ENCODE measurements at places on chromosomes 3 and 15. TPM values are rescaled to one million over a fixed set of nuclear protein-coding genes. Genes with fewer than 3 reads are reported as not detected.

DNA sequence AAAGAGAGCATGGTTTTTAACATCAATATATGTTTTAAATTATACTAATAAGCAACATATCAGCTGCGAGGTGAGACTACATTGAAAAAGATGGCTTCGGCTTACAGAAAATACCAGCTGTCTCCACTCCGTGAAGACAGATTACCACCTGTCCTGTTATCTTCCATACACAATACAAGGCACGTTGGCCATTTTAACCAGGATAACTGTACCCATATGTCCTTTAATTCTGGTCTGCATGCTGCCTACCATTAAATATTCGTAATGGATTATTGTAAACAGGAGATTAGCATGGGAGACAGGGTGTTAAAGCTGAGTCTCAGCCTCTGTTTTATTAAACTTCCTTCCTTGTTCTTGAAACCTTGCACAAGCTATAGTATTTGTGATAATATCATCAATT lies 855.5 kb downstream of the ROBO1 start:
- DNase-seq = no peak

GRCh38 chr15:92158426-92158825 lies 235.3 kb upstream of the ST8SIA2 start:
- no peak for DNase-seq

DNA sequence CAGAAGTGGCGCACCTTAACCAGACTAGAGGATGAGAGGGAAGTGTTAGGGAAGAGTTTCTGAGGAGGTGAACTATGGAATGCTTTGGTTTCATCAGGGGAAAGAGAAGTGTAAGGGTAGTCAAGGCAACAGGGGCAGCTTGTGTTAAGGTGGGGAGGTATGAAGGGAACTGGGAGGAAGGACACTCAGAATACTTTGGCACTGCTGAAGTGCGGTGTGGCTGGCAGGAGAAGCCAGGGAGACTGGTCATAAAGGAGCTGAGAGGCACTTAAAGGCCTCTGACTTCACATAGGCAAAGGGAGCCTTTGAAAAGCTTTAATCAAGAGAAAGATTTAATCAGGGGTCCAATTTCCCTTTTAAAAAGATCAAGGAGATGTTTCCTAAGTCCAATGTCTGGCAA lies 129.0 kb downstream of the ERC2 start:
- no peak for DNase-seq

DNA sequence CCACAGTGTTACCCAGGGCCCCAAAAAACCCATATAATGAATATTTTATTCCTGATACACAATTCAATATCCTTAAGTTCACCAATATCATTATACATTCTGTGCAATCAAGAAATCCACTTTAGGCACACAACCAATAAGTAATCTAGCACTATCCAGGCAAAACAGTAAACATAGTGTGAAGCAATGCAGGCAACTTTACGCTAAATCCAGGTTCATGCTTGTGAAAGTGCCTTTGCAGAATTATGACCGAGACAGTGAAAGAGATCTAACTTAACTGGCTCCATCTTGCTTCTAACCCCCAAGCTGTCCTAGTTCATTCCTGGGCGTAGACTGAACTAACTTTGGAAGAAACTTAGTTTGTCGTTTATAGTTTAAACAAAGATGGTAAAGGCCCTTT lies 34.2 kb upstream of the INO80 start:
- no peak for DNase-seq

LYZL4 gene
- total RNA-seq = not detected

STARD9 gene
- 7.4 TPM for total RNA-seq

DNA sequence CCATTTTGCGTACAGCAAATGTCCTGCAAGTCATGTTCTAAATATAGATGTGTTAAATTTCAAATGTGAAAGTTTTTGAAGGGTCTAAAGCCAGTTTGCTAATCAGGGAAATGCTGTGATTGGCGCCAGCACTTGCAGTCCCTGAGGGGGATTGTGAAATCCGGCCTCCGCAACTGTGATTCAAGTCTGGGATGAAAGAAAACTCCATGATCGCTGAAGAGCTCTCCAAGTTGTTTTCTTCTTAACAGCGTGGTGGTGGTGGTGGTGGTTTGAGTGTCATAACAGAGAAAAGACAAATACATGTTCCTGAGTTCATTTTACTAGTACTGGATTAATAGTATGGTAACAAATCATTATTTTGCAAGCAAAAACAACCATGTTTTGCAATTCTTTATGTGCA lies 51.8 kb downstream of the MITF start:
- no peak for DNase-seq

HDAC11 gene
- 4.8 TPM for total RNA-seq

- no peak for DNase-seq
Observed at GRCh38 chr3:119831941-119832371, 50.1 kb downstream of the NR1I2 start.

DNA sequence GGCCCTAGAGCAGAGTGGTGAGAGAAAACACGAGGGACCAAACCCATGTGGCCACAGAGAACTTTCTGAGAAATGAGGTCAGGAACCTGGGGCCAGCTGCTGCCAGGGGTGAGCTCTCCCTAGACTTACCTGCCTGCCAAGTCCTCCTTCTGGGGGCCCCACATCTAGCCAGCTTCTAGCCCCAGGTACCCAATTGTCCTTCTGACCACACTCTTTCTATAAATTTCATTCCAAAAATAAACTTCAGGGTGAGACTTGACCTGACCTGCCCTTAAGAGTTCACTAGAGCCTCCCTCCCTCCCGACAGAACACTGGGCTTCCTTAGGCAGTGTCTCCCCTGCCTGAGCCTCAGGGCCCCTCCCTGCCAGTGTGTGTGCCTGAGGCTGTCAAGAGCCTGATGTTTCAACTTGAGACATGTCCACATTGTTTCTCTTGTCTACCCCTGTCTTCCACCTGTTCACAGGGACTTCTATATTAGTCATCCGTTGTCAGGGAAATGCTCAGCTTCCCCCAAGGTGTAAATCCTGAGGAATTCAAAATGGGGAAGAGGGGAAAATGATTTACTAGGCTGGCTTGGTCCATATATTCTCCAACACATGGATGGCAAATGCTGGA lies 312.8 kb upstream of the TLE3 start:
- DNase-seq = no peak

DNA sequence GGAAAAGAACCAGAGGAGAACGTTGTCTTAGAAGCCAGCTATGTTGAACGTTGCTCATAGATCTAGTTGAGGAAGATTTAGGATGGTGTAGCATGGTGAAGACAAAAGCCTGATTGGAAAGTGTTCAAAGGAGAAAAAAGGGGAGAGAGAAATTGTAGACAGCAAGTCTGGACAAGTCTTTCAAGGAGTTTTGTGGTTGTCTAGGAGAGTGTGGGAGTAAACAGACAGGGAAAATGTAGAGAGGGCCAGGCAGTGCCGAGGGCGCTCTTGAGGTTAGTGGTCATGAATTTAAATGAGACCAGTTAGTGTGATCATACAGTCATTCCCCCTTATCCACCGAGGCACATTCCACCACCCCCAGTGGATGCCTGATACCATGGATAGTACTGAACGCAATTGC lies 167.5 kb upstream of the IL12A start:
- no peak for DNase-seq

ALDH1A2 gene
- total RNA-seq = not detected

GRCh38 chr3:169627073-169627472 lies 36.4 kb downstream of the MECOM start:
- DNase-seq = no peak

DNA sequence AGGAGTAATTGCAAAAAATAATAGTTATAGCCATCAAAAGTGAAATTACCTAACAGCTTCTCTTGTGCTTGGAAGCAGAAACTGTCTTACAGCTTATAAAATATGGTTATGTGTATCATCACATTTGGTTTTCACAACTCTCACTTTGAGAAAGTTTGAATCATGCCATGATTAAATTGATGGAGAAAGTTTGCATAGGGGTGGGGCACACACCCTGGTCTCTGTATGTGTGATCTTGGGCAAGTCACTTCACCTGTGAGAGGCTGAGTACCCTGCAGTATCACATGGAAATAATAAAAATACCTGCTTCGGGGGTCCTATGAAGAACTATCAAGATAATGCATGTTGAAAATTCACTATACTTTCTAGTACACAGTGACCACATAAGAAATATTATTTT lies 471.4 kb downstream of the RAP2B start:
- DNase-seq = no peak

SERPINI2 gene
- total RNA-seq = not detected

ZNF609 gene
- 11.2 TPM for total RNA-seq

DNA sequence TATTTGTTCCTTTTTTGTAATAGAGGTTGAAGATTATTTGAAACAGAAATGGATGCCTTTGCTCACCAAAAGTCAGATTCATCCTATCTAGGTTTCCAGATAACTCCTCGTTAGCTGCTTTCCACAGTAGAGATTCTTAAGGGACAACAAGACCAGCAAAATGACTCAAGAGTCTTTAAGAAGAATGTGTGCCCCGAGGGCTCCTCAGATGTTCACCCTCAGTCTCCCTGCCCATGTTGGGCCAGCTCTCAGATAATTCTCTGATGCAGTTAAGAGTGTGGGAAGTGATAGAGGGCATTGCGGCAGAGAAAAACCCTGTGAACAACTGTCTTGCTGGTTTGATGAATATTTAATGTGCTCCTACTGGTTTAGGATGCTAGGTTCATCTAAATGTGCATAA lies 251.1 kb downstream of the PTPRG start:
- DNase-seq = no peak

HRG gene
- not detected for total RNA-seq

MCF2L2 gene
- total RNA-seq = 0.03 TPM

SCAMP5 gene
- 0.29 TPM for total RNA-seq

DNA sequence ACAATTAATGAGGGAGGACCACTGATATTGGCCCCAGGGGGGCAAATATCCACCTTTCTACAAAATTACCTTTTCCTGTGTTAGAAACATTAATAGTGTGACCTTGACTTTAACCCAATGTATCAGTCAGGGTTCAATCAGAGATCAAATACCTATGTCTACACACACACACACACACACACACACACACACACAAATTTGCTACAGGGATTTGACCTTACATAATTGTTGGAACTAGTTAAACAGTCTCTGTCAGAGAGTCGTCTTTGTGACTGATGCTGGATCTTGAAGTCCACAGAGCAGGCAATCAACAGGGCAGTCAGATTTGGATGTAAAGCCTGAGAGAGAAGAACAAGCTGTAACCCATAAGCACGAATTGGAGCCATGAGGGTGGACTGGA lies 32.5 kb downstream of the TM4SF4 start:
- peak; percentile 14 for DNase-seq

DNA sequence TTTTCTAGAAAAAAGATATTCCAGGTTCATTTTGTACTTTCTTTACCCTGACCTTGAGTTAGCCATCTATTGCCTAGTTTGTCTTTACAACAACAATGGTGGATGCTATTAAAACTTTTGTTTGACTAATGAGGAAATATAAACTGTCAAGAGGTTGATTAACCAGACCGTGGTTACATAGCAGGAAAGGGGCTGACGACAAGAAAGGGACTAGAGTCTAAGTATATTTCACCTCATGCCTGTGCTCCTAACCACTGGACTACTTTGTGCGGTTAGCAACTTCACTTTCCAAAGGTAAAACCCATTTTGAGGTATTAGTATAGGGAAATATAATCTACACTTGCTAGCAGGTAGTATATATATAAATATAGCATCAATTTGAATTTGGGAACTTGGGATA lies 327.1 kb downstream of the SATB1 start:
- DNase-seq = no peak

ARPIN gene
- total RNA-seq = 8.2 TPM

GRCh38 chr3:101466465-101467309 lies 46.3 kb downstream of the SENP7 start:
- DNase-seq = no peak

DNA sequence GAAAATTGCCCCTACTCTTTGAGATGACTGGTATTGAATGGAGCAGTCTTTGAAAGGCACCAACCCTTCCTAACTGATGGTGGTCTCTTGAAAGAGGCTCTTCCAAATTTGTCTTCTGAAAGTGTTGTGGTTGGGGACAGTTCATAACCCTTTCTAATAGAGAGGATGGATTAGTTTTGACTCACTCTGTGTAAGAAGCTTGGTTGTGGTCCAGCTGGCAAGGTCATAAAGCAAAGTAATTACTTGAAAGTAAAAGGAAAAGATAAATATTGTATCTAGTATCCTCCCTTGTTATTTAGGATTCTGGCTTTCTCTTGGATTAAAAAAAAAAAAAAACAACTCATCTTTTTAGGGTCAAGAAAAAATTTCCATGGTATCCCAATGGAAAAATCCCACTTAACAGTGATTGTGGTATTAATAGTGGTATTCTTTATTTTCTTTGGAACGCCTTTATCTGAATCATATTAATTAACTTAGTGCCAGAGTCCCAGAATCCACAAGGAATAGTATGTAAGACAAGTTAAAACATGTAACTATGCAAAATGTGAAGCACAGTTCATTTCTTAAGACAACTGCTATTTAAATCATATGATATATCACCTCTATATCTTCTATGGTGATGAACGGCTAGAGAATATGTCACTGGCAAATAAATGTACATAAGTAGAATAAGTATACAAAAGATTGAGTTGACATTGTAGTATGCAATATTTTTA lies 469.3 kb upstream of the CDIN1 start:
- no peak for DNase-seq

POC1A gene
- 12.8 TPM for total RNA-seq
